ENCODE measurements at places on chromosomes 11 and 22.

GRCh38 chr22:21000207-21000986 is 1.5 kb downstream of the THAP7 start:
- DNase-seq, result no peak

- no peak for DNase-seq
Observed at GRCh38 chr11:1452744-1453143, 33.8 kb downstream of the MOB2 start.

GRCh38 chr11:70032943-70033710 is 45.0 kb upstream of the ANO1 start:
- DNase-seq, result no peak

GRCh38 chr22:37797874-37798500 is 9.7 kb upstream of the GCAT start:
- no peak for DNase-seq

DNA sequence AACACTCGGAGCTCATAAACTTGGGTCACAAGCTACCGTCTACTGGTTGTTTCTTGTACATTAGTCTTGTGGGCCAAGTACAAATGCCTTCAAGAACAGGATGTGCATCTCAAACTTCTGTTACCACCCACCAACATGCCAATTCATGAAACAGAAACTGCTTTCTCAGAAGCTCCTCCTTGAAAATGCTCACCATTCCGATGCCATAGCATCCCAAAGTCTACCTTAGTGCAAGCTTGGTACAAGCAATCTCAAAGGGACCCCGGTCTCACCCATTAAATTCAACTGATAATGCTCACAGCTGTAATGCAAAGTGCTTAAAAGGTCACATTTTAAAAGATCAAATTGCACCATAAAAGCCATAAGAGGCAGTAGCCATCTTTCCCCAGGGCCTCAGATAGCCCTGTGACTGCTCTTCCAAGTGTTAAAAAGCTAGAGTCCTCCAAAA is 31.8 kb upstream of the CCDC34 start:
- no peak for DNase-seq

DNA sequence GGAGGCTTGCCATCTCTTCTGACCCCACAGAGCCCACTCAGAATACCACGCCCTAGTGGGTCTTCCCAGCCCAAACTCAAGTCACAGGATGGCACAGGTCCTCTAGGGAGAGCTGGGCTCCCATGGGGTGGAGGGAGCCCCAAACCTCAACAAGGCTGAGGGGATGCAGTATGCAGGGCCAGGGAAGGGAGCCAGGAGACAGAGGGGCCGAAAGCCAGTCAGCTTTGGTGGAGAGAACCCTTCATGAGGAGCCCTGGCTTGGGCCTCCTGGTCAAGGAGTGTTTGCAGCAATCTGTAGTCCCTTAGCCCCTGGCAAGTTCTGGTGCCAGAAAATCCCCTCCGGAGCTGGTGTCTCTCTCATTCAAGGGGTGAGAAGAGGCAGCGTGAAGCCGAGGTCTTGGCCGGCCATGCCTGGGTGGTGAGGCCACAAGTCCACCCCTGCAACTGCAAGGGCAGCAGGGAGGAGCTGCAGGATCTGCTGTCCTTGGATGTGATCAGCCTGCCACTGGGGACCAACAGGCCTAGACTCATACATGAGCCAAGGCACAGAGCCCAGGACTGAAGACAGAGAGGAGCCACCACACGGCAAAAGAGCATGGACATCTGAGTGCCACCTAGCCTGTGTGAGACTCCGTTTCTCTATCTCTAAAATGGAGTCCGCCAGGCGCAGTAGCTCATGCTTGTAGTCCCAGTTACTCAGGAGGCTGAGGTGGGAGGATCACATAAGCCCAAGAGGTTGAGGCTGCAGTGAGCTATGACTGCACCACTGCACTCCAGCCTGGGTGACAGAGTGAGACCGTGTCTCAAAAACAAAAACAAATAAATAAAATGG is 24.1 kb downstream of the NEAT1 start:
- no peak for DNase-seq
